IPS-NIHi11 (cell line): ENCODE measurements at places on chromosomes 5 and 9.
A peak's percentile ranks its signal among the peaks of the same experiment; 100 is the strongest.

DNA sequence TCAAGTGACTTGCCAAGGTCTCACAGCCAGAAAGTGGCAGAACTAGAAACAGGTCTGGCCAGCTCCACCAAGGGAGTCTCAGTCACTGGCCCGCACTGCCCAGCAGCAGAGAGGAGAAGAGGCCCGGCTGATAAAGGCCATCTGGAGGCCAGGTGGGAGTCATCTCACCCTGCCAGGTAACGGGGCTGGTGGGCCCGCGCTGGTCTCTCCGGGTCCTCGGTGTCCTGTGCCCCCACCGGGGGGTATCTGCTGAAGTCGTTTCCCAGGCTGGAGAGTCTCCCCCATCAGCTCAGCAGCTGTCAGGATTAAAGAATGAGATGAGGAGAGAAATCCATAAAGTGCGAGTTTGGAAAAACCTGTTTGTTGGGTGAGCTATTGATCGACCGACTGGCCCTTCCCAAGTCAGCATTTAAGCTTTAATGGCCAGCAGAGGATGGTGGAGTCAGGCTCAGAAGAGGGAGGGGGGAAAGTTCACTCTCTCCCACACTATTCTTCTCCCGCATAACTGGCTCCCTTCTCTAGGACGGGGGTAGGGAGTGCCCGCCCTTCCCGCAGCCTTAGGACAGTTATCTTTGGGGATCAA lies 30.3 kb downstream of the LMX1B start:
- no peak for DNase-seq

- no peak for DNase-seq
Measured at GRCh38 chr5:88145221-88145610, 123.4 kb downstream of the TMEM161B start.

- no peak for DNase-seq
Measured at GRCh38 chr5:93503598-93504067, 77.4 kb downstream of the NR2F1-AS1 start.

- no peak for DNase-seq
Measured at GRCh38 chr5:95782181-95782580, 40.3 kb downstream of the GLRX start.

DNA sequence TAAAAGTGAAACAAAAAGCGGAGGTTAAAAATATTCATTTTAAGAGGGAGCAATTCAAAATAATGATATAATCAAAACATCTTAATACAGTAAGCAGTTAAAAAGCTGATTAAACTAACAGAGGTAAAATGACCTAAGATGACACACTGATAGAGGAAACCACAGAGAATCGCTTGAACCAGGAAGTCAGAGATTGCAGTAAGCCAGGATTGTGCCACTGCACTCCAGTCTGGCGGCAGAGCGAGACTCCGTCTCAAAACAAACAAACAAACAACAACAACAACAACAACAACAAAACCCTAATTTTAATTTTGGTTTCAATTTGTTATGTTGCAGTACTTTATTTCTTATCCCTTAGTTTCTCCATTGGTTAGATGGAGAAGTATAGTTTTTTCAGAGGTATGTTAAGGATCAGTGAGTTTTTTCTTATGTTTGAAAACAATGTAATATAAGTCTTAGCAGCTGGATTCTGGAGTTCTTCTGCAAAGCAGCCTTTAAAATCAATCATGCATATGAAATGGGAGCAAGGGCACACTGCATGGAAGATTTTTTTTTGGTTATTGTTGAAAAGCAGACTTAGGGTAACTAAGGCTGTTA lies 58.5 kb downstream of the MLANA start:
- DNase-seq, result no peak

DNA sequence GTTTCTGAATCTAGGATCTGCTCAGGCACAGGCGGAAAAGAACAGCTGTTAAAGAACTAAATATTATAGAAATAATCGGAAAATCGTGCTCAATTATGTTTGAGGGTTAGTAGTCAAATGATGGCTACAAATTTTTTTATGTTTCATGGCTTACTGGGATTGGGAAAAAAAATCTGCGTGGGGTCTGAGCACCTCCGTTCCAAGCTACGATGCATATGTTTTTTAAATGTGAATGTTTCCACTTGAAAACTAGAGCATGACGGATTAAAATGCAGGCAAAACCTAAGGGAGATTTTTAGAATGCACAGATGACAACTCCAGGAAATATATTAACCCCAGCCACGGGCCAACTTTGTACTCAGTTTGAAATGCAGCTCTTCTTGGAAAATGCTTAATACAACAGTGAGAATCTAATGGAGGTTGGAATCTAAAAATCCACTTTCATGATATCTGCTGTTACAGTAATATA lies 5.3 kb downstream of the OTP start:
- DNase-seq, result no peak

DNA sequence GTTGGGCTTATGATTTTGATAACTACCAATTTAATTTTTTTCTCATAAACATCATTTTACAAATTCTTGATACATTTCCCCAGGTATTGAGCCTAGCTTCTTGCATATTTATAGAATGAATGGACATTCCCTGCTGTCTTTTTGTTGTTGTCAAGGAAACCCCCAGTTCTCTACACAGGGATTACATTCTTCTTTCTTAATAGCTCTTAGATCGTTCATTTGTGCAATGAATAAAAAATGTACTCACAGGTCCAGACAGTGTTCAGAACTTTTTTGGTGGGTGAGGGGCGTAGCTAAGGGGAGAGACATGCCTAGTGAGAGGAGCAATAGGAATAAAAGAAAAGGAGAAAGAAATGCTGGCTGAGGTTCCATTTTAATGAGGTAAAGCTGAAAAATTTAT lies 58.6 kb downstream of the VCAN start:
- no peak for DNase-seq

GRCh38 chr5:32664523-32664922 lies 46.6 kb upstream of the NPR3 start:
- DNase-seq, result no peak

DNA sequence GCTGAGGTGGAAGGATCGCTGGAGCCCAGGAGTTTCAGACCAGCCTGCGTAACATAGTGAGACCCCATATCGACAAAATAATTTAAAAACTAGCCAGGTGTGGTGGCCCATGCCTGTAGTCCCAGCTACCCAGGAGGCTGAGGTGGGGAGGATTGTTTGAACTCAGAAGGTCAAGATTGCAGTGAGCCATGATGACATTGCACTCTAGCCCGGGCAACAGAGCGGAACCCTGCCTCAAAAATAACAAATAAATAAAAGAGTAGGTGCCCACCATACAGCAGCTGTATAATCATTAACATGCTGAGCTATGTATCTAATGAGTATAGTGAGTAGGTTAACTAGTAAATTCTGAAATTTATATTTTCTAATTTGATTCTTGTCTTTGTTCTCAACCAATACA lies 11.0 kb upstream of the ATP6V0E1 start:
- no peak for DNase-seq

DNA sequence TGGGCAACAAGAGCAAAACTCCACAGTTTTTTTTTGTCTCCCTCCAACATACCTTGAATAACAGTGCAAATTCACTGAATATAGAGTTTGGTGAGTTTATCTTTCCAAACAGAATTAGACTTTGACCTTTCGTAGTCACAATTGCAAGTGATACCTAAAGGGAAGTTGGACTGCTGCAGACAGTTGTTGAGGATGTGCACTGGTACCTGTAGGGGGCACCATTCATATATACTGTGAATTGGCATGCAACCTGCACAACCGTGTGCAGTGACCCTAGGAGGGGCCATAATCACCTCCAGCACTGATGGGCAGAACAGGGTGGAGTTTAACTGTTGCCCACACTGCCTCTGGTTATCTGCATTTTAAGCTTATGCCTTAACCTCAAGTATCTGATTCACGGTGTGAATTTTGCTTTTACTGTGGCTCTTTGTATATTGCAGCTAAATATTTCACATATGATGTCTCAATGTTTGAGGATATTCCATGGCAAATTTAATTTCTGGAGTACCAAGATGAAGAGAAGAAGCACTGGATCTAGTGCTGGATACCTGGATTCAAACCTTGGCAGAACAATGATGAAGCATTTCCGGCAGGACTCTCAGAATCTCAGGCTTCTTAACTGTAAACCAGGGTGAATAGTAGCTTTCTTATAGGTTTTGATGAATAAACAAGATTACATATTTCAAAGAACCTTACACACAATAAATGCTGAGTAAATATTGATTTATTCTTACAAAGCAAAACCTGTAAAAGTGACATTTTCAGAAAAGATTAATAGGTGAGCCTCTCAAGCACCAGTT lies 144.3 kb downstream of the ACTBL2 start:
- DNase-seq, result peak; percentile 65

DNA sequence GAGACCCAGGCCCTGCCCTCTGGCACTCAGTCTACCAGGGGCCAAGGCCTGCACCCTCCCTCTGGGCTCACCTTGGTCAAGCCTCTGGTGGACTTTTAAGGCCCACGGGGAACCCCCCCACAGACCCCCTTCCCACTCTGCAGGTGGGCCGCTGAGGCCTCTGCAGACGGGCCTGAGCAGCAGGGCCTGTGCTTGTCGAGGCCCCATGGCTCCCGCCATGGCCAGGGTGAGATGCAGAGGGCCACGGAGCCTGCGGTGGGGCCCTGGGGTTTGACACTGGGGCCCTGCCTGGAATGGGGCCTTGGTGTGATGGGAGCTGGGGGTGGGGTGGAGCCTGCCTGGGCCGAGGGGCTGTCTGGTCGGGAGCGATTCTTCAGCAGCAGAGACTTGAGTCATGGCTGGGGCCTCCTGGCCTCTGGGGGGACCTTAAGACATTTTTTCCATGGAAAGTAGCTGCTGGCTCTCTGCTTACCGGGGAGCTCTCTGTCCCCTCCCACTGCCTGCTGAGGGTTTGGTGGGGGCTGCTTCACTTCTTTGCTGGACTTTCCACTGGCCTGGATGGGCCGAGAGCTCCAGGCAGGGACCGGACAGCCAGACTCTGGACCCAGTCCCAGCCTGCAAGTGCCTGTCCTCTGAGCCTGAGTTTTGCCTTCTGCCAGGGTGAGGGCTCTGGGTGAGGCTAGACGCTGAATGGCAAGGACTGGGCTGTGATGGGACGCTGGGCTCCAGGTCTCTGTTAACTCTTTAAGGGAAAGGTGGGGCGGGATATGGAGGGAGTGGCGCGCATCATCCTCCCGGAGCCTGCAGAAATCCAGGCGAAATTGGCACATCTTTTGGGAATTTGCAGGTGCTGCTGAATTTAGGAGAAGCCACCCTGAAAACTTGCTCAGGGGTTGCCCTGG lies 132.2 kb downstream of the RXRA start:
- no peak for DNase-seq

- DNase-seq, result no peak
Measured at GRCh38 chr9:78677326-78677725, 380.4 kb downstream of the PSAT1 start.

DNA sequence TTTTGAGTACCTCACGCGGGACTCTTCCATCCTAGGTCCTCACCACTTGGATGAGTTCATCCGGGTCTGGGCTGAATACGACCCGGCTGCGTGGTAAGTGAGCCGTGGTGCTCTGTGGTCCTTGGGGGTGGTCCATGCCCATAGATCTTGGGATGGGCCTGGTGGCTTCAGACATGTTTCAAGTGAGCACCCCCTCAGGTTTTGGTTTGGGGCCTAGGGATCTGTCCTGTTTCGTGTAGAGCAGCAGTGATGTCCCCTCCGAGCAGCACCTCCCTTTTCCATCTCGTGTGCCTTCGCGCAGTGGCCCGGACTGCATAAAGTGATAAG lies 218.9 kb downstream of the CACNA1B start:
- DNase-seq, result no peak
